NCI-H1436 (cell line): ENCODE measurements at places on chromosomes 6 and 20.

DNA sequence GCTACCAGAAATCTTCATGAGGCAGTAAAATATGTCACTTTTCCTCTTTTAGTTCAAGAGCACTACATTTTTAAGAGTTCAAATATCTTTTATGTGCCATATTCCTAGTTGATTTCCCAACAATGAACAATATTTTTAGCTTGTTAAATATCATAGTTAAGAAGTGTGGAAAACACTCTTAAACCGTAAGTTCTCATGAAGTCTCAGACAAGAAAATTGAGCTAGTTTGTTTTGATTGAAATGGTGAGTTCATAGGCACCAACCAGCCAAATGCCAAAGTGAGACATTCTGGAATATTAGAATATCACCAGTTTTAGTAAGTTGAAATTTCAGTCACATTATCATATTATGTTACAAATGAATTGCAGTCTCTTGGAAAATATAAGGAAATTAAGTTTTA, 277.2 kb upstream of the HSF2 start:
- DNase-seq: no peak

DNA sequence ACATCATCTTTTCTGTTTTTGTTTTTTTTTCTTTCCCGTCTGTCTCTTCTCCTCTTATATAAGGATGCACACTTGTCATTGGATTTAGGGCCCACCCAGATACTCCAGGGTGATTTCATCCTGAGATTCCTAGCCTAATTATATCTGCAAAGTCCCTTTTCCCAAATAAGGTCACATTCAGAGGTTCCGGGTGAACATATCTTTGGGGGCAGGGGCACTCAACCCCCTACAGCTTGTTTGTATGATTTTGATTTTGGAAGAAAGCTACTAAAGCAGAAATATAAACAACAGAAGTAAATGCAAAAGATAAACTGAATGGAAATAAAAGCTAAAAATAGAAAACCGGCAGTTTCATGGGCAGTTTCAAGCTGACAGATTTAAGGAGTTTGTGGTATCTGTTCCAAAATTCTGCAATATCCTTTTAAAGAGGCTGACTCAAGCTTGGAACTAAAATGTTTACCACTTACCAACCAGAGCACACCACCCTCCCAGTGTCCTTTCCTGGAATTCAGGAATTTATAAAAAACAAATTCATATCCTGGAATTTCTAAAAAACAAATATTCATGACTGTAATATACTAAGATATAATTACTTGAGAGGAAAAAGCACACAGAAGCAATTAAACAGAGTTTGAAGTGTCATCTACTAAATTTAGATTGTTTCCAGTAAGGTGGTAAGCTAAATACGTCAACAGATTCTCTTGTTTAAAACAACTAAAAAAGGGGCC, 100.0 kb upstream of the CARMIL1 start:
- DNase-seq: no peak

GRCh38 chr20:33401921-33402369, 626 bp upstream of the CDK5RAP1 start:
- DNase-seq: no peak

DNA sequence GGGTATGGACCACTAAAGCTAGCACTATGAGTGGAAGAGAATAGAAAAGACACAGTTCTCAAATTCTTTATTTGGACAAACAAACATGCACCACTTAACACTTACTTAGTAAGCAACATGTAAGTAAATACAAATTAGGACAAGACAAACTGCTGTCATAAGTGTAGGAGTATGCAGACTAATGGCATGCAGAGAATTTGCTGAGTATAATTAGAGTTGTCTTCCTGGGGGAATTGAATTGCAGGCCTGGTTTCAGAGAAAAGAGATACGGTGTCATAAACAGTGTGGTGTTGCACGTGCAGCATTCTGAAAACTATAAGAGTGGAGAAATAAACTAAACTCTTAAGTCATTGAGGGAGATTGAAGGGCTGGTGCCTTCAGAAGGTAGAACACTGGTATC, 125.2 kb upstream of the EYA4 start:
- no peak for DNase-seq

GRCh38 chr6:106318851-106319250, 6.7 kb downstream of the ATG5 start:
- no peak for DNase-seq

DNA sequence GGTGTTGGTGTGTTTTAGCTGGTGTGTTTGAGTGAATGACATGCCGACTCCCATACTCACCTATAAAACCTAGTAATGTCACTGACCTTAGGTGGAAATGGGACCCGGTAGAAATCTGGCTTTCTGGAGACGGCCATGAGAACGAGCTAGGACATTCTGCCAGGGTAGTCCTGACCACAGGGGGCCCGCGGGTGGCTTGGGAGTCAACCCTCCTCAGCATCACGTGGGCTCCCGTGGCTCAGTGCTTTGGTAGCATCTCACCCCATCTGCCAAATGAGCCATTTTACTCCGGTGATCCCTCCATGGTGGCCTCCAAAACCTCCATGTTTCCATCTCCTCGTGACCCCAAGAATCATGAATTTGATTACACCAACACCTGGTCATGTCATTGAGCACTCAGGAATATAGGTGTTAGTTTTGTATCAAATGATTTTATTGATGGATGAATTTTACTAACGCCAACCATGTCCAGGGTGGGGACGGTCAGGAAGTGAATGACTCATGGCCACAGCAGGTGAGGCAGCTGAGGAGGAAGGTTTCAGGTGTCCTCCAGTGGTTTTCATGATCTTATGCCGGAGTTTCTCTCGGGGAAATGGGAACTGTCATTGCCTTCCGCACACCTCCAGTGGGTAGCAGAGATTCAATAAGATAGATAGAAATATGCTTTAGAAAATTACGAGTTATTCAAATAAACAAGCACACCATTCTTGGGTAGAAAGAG, 195.0 kb downstream of the SYNDIG1 start:
- DNase-seq: no peak

DNA sequence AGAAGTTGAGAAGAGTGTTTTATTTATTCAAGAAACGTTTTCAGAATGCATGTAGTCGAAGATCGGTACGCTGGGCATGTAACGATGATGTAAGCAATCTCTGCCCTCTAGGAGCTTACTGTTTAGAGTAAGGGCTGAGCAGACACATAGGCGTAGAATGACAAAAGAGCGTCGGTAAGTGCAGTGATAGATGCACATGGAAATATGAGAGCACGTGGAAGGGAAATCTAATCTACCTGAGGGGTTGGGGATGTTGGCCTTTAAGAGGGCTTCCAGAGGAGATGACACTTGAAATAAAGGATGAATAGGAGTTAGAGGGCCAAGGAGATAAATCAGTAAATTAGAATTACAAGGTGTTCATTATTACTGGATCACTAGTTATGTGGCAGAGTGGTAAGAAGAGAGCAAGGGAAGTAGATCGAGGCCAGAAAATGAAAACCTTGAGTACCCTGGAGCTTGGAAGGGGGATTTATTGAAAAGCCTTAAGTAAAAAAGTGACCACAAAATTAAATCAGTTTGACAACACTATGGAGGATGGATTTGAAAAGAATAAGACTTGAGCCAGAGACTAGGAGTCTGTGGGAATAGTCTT, 782 bp downstream of the TRMT11 start:
- no peak for DNase-seq

- DNase-seq: no peak
Measured at GRCh38 chr6:138416206-138416605, 12.2 kb downstream of the HEBP2 start.

DNA sequence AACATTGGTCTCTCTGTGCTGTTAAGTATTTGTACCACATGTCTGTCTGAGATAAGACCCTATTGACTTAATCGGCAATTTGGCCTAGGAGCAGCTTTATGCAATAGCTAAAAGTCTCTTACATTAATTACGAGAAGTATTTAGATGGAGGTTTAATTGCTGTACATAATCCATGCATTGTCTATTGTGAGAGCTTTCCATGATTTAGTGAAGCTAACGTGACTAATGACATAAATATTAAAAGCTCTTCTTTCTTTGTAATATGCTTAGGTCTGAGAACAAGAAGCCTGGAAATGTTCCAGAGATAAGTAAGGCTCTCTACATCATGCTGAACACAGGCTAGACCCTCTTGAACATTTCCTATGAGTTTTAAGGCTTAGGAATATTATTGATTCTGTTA, 32.7 kb upstream of the FAM83B start:
- peak; percentile 90 for DNase-seq
